Fibroblast of lung (primary cell): ENCODE measurements at places on chromosomes 7 and 10.

GRCh38 chr10:84398696-84399095, 70.3 kb downstream of the CCSER2 start:
- H3K27me3 ChIP-seq, result no peaks in the 10 kb centered on the region
- no peak overlapping the region for H3K4me3 ChIP-seq
- DNase-seq, result no peak
- H3K36me3 ChIP-seq, result no peaks in the 10 kb centered on the region
- no peak overlapping the region for H3K27ac ChIP-seq
- H3K4me1 ChIP-seq, result no peaks in the 10 kb centered on the region

DNA sequence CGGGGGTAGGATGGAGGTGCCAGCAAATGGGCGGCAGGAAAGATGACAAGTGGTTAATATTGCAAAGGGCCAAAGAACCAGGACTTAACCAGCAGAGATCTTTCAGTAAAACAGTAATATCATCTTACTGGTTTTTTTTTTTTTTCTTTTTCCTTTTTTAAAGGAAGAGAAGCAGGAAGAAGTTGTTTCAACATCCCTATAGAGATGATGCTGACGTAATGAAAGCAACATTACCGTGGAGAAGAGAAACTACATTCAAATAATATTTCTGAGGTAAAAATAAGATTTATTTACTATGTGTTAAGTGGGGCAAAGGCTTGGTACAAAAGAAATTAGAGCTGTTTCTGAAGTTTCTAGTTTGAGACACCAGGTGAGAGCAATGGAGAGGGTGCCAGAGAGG, 11.0 kb downstream of the MINDY3 start:
- no peak overlapping the region for H3K4me3 ChIP-seq
- H3K27me3 ChIP-seq, result no peaks in the 10 kb centered on the region
- H3K4me1 ChIP-seq, result no peaks in the 10 kb centered on the region
- H3K27ac ChIP-seq, result no peak overlapping the region
- no peaks in the 10 kb centered on the region for H3K36me3 ChIP-seq

- no peaks in the 10 kb centered on the region for H3K36me3 ChIP-seq
- no peak overlapping the region for H3K27ac ChIP-seq
- no peak overlapping the region for H3K4me3 ChIP-seq
- no peak for DNase-seq
These were observed 21.4 kb downstream of the KCP start for GRCh38 chr7:128889121-128889520.

GRCh38 chr7:155980841-155981240, 168.6 kb upstream of the SHH start:
- no peak overlapping the region for H3K27ac ChIP-seq
- H3K36me3 ChIP-seq, result no peaks in the 10 kb centered on the region
- H3K27me3 ChIP-seq, result no peaks in the 10 kb centered on the region
- no peak for DNase-seq
- H3K4me1 ChIP-seq, result no peaks in the 10 kb centered on the region

DNA sequence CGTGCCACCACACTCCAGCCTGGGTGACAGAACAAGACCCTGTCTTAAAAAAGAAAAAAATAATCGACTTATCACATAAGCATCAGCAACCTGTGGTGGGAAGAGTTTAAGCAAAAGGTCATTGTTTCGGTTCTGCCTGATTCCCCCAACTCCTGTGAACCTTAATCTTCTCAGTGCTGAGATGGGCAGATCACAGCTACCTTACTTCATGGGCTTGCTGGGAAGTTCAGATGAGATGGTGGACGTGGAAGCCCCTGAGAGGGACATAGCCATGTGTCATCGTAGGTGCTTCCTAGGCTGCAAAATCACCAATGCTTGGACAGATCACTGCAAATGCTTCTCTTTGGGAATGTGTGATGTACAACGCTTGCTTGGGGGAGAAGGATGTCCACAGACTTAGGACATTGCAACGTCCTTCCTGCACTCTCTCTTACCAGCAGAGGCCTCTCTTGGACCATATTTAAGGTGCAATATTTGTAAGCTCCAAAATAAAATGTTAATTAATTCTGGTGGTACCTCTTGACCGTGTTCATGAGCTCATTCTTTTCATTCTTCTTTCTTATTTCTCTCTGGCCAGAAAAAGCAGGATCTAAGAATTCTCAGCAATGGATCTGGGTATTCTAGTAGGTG, 8.6 kb downstream of the GJD4 start:
- no peaks in the 10 kb centered on the region for H3K36me3 ChIP-seq
- no peaks in the 10 kb centered on the region for H3K27me3 ChIP-seq
- H3K4me1 ChIP-seq, result no peaks in the 10 kb centered on the region
- H3K27ac ChIP-seq, result no peak overlapping the region

GRCh38 chr7:8178353-8178752, 83.6 kb downstream of the ICA1 start:
- H3K27me3 ChIP-seq, result no peaks in the 10 kb centered on the region
- H3K27ac ChIP-seq, result no peak overlapping the region
- no peaks in the 10 kb centered on the region for H3K36me3 ChIP-seq
- no peak for DNase-seq

DNA sequence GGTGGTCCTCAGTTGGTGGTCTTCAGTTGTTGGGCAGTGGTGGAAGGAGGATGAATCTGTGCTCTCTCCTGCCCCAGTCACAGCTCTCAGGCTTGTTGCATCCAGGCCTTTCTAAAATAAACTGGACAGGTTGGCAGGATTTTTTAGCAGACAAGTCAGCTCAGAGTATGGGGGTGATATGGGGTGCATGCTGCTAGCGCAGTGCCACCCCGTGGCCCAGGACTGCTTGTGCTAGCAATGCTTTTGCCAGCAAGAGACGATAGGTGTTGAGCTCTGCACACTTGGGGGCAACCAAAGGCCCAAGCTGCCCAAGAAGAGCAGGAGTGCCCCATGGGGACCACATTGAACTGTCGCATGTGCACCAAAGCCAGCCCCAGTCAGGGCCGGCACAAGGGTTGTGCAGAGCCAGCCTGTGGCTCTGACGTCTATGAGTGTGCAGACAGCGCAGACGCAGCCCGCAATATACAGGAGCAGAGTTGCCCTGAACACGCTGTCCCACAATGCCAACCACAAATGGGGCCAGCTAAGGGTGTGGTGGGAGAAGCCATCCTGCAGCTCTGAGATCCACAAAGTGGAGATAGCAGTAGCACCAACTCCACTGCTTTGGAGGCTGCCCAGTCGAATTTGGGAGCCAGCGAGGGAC, 49.8 kb upstream of the PDSS1 start:
- H3K27me3 ChIP-seq, result no peaks in the 10 kb centered on the region
- H3K4me1 ChIP-seq, result no peaks in the 10 kb centered on the region
- no peaks in the 10 kb centered on the region for H3K36me3 ChIP-seq
- no peak overlapping the region for H3K27ac ChIP-seq

DNA sequence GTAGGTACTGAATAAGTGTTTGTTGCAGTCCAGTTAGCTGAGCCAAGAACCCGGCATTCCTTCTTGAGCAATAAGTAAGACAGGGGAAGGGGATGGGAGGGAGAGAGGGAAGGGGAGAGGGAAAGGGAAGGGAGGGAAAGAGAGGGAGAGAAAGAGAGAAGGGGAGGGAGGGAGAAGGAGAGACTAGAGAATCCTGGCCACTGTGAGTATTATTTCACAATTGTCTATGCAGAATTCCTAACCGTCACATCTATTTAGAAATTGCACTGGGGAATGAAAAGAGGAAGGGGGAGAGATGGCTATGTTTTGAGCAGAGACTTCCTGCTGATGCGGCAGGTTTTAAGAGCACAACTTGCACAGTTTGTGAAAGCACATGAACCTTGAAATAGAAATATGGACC, 251.4 kb upstream of the ZMIZ1 start:
- no peak overlapping the region for H3K4me3 ChIP-seq
- no peaks in the 10 kb centered on the region for H3K4me1 ChIP-seq
- no peaks in the 10 kb centered on the region for H3K36me3 ChIP-seq
- H3K27ac ChIP-seq, result no peak overlapping the region
- peaks cover 2% of the 10 kb centered on the region for H3K27me3 ChIP-seq

- peak overlapping the region; percentile 90 for H3K4me3 ChIP-seq
- H3K36me3 ChIP-seq, result no peaks in the 10 kb centered on the region
- peaks cover 3% of the 10 kb centered on the region for H3K4me1 ChIP-seq
- no peaks in the 10 kb centered on the region for H3K27me3 ChIP-seq
These were observed 900 bp downstream of the MKLN1 start for GRCh38 chr7:131328377-131329175.

- H3K4me1 ChIP-seq, result peaks cover 22% of the 10 kb centered on the region
- no peaks in the 10 kb centered on the region for H3K27me3 ChIP-seq
- H3K27ac ChIP-seq, result no peak overlapping the region
- H3K36me3 ChIP-seq, result peaks cover 9% of the 10 kb centered on the region
- peak; percentile 9 for DNase-seq
- no peak overlapping the region for H3K4me3 ChIP-seq
These were observed 289.0 kb downstream of the TNS3 start for GRCh38 chr7:47292832-47293309.

GRCh38 chr10:44233561-44234482, 151.1 kb downstream of the CXCL12 start:
- peaks cover 13% of the 10 kb centered on the region for H3K27me3 ChIP-seq
- H3K27ac ChIP-seq, result no peak overlapping the region
- no peak overlapping the region for H3K4me3 ChIP-seq
- peak; percentile 59 for DNase-seq

- no peaks in the 10 kb centered on the region for H3K27me3 ChIP-seq
- H3K4me1 ChIP-seq, result no peaks in the 10 kb centered on the region
- no peak for DNase-seq
- no peak overlapping the region for H3K27ac ChIP-seq
- no peak overlapping the region for H3K4me3 ChIP-seq
- no peaks in the 10 kb centered on the region for H3K36me3 ChIP-seq
These were observed 147.4 kb upstream of the TEX47 start for GRCh38 chr7:88942815-88943501.

DNA sequence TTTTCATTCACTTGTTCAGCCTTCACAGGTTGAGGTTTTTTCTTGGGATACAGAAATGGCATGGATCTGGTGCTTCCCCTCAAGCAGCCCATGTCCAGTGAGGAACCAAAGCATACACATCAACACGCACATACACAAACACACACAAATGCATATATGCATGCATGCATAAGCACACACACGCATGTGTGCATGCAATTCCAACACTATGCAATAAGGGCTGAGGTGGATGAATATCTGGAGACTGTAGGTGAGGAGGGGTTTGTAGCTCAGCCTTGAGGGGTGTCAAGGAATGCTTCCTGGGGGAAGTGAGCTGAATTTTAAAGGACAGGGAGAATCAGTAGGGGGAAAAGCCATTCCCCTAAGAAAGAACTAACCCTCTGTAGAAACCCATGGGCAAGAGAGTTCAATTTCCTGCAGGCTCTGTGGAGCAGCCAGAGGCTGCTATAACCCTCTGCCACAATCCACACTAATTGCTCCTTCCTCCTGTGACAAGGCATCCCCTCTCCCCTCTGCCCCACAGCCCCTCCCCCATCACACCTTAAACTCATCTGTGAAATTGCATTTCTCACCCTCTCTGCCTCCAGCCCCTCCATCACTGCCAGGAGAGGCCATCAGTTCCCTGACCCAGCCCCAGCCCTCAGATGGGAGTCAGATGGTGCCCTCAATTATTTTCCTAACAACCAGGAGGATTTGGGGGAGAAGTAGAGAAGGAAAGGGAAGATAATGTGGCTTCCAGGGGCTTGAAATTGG, 316.4 kb downstream of the RPS24 start:
- peaks cover 2% of the 10 kb centered on the region for H3K27me3 ChIP-seq
- H3K4me1 ChIP-seq, result no peaks in the 10 kb centered on the region
- no peak overlapping the region for H3K27ac ChIP-seq
- DNase-seq, result no peak
- no peak overlapping the region for H3K4me3 ChIP-seq

GRCh38 chr7:51366930-51367613, 50.5 kb upstream of the COBL start:
- no peaks in the 10 kb centered on the region for H3K4me1 ChIP-seq
- peak; percentile 51 for DNase-seq
- H3K27me3 ChIP-seq, result no peaks in the 10 kb centered on the region
- no peak overlapping the region for H3K27ac ChIP-seq
- H3K36me3 ChIP-seq, result no peaks in the 10 kb centered on the region
- no peak overlapping the region for H3K4me3 ChIP-seq

- H3K4me1 ChIP-seq, result no peaks in the 10 kb centered on the region
- DNase-seq, result no peak
- no peak overlapping the region for H3K4me3 ChIP-seq
- no peaks in the 10 kb centered on the region for H3K36me3 ChIP-seq
These were observed 174.9 kb downstream of the ELFN1 start for GRCh38 chr7:1844951-1845390.
